ENCODE measurements at places on chromosomes 6 and 20.

DNA sequence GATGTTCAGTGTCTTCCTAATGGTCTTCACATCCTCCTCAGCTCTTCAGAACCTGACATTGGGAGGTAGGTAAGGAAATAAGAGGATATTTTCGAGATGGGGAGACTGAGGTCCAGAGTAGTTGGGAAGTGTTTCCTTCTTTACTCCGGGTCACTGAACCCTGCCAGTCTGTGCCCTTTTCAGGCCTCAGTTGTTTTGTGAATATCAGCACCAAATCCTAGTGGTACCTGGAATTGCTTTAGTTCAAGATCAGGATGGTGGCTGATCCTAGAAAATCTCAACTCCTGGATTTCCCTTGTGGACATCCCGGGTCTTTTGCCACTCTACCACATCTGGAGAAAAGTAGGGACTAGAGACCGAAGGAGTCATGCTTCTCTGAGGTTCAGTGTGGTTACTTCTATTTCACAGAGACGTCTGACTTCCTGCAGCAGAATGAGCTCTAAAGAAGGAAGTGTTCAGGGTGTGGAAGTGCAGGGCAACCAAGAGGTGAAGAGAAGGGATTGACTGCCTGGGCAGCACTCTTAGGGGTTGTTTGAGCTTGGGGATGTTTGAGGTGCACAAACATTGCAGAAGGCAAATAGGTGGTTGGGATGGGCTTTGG lies 995 bp downstream of the STK4 start:
- H3K36me3 ChIP-seq: peaks cover 23% of the 10 kb centered on the region
- peaks cover 75% of the 10 kb centered on the region for H3K4me1 ChIP-seq
- no peaks in the 10 kb centered on the region for H3K27me3 ChIP-seq
- H3K27ac ChIP-seq: peak overlapping the region; percentile 88
- no peak for DNase-seq

GRCh38 chr6:2807342-2808090 lies 34.1 kb downstream of the SERPINB1 start:
- H3K4me1 ChIP-seq: peaks cover 35% of the 10 kb centered on the region
- no peaks in the 10 kb centered on the region for H3K36me3 ChIP-seq
- peaks cover 3% of the 10 kb centered on the region for H3K27me3 ChIP-seq
- H3K4me3 ChIP-seq: no peak overlapping the region

GRCh38 chr20:12928755-12929401 lies 79.9 kb upstream of the SPTLC3 start:
- no peak overlapping the region for H3K27ac ChIP-seq
- H3K4me1 ChIP-seq: peaks cover 6% of the 10 kb centered on the region
- no peak overlapping the region for H3K4me3 ChIP-seq
- H3K36me3 ChIP-seq: no peaks in the 10 kb centered on the region
- peaks cover 7% of the 10 kb centered on the region for H3K27me3 ChIP-seq

DNA sequence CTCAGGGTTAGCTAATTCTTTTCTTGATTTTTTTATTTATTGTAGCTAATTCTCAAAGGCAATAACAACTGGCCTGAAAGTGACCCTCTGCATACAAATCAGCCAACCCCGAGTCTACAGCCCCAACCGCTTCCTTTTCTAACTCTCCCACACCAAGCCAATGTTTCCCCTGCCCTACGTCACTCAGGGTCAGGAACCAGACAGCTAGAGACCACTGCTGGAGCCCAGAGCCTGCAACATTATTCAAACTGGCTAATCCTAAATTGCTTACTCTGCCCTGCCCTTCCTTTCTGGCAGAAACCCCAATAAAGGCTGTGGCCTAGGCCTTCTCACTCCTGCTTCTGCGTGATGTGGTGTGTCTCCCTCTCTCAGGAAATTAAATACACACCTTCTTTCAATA lies 320.7 kb downstream of the CBLN4 start:
- no peak for DNase-seq
- no peaks in the 10 kb centered on the region for H3K36me3 ChIP-seq
- H3K27ac ChIP-seq: no peak overlapping the region
- H3K4me1 ChIP-seq: no peaks in the 10 kb centered on the region
- no peak overlapping the region for H3K4me3 ChIP-seq
- H3K27me3 ChIP-seq: no peaks in the 10 kb centered on the region

DNA sequence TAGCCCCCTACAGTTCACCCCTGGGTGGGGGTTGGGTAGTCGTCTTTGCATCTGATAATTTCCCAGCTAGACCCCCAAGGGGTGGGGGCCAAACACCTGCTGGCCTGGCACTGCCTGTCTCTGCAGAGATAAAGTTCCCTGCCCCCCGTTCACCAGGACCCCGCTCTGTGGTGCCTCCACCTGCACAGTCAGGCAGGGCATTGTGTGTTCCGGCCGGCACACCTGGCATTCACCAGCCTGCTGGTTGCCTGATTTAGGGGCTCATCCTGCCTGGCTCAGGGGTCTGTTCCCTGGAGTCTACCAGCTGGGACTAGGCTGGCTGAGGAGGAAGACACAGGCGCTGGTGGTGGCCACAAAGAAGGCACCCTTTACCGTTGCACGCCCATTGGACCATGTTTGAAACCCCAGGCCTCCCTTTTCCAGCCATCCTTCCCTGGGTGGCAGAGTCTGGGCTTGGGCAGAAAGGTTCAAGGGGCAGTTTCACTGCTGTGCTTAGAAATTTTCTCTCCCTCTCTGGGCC lies 30.8 kb upstream of the SCRT2 start:
- no peak overlapping the region for H3K27ac ChIP-seq
- H3K4me3 ChIP-seq: no peak overlapping the region
- no peaks in the 10 kb centered on the region for H3K36me3 ChIP-seq
- no peak for DNase-seq
- H3K4me1 ChIP-seq: no peaks in the 10 kb centered on the region

DNA sequence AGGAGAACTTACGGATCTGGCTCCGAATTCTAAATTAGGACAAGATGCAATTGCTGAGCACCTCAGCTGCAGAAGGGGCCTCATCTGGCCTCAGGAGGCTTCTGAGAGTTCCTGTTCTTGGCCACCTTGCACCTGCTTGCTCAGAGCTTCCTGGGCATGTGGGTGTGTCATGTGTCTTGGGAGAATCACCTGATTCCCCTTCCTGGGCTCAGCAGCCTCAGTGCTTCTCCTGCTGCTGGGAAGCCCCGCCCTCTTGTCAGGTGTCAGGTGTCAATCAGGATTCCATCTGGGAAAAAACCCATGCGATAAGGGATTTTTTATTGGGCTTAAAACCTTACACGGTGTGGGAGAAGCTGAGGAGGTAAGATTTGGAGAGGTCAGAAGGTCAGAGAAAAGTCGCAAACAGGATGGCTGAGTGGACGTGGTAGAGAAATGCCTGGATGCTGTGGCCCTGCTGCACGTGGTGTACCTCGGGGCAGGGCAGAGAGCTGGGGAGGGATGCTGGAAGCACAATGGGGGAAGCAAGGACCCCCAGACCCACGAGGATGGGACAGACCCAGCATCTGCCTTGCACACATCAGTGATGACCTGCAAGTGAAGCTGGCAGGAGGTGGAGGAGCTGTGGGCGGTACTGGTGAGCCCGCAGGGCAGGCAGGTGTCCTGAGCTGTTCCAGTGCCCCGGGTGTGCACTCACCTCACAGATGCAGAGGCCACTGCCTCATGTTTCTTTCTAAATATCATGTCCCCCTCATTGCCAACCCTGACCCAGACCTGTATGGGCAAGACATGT lies 170.8 kb downstream of the CDH4 start:
- no peak for DNase-seq
- no peak overlapping the region for H3K4me3 ChIP-seq
- H3K36me3 ChIP-seq: no peaks in the 10 kb centered on the region
- H3K27ac ChIP-seq: no peak overlapping the region
- H3K4me1 ChIP-seq: no peaks in the 10 kb centered on the region
- no peaks in the 10 kb centered on the region for H3K27me3 ChIP-seq

GRCh38 chr6:167327391-167327790 lies 2.5 kb downstream of the TTLL2 start:
- no peak overlapping the region for H3K27ac ChIP-seq
- H3K27me3 ChIP-seq: peaks cover 4% of the 10 kb centered on the region
- no peaks in the 10 kb centered on the region for H3K4me1 ChIP-seq
- H3K4me3 ChIP-seq: no peak overlapping the region

DNA sequence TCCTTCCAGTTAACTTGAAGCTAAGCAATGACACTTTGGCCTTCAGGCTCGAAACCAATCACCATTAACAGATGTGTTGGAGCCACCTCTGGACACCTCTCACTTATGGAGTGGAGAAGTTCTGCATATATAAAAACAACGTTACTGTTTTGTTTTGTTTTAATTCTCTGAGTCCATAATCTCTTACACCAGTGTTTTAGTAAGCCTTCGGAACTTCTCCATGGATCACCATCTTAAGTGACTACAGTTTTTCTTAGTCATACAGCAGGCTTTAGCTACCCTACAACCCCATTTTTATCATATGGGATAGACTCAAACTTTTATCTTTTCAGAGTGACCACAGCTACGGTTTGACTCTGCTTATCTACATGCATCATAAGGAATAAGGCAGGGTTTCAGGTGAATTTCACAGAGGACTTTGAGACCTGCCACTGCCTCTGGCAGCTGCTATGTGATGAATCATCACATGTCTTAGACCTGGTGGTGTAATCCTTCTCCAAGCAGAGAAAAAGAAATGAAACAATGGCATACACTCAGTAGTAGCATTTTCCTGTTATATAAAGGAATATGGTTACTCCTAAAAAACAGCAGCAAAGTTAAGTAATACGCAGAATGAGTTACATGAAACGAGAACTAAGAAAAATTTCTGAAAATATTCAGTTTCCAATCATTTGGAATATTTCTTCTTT lies 5.5 kb upstream of the HDDC2 start:
- H3K4me3 ChIP-seq: no peak overlapping the region
- H3K27me3 ChIP-seq: peaks cover 22% of the 10 kb centered on the region
- peaks cover 24% of the 10 kb centered on the region for H3K4me1 ChIP-seq
- H3K36me3 ChIP-seq: peaks cover under 1% of the 10 kb centered on the region

DNA sequence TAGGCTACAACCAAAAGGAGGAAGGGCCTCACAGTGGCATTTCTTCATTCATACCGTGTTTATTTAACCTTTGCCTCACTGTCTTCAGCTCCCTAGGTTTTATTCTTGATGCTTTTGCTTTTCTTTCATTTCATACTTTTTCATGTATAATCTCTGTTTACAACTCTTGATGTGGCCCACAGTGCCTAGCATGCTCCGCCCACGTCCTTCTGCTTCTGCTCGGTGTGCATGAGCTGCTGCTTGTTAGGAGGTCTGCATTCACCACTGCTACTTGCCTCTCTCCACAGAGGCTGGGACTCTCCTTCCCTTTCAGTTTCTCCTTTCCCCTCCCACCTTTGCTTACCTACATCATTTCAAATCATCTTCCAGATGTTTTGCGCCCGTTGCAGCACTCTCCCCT lies 147.6 kb downstream of the EYA4 start:
- H3K27ac ChIP-seq: no peak overlapping the region
- no peaks in the 10 kb centered on the region for H3K4me1 ChIP-seq
- peaks cover 6% of the 10 kb centered on the region for H3K27me3 ChIP-seq

GRCh38 chr6:21831521-21832291 lies 238.2 kb downstream of the SOX4 start:
- H3K4me1 ChIP-seq: peaks cover 21% of the 10 kb centered on the region
- no peaks in the 10 kb centered on the region for H3K27me3 ChIP-seq
- no peaks in the 10 kb centered on the region for H3K36me3 ChIP-seq
- DNase-seq: no peak

DNA sequence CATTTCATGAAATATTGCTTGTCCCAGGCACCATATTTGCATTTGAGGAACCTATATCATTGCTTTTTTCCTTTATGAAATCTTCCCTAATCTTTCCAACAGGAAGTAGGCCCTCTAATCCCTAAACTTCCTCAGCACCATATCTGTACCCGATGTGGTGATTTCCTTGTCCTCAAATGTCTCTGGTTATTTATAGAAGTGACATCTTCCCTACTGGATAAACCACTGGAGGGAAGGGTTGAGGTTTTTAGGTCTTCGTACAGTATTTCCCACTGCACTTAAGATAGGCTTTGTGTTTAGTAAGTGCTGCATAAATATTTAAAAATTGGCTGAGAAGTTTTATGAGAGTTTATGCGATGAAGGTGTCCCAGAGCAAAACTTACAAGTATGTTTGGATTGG lies 54.9 kb upstream of the TMEM170B start:
- no peak overlapping the region for H3K27ac ChIP-seq
- no peaks in the 10 kb centered on the region for H3K4me1 ChIP-seq
- no peak for DNase-seq
- peaks cover under 1% of the 10 kb centered on the region for H3K27me3 ChIP-seq

DNA sequence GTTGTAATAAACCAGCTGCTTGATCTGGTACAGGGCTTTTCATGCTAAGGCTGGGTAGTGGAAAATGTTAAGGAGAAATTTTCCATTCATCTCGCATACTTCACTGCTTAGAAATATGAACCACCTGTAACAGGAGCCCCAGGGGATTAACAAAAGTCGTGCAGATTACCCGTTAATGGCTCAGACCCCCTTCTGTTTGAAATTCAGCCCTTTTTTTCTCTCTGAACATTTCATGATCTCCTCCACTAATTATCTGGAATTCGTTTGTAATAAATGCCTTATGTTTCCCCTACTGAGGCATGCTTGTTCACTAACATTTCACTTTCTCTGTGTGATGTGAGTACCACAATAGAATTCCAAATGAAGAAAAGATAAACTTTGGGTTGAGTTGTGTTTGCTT lies 336.4 kb upstream of the HSF2 start:
- H3K27me3 ChIP-seq: no peaks in the 10 kb centered on the region
- H3K4me1 ChIP-seq: no peaks in the 10 kb centered on the region
- H3K4me3 ChIP-seq: no peak overlapping the region
- H3K36me3 ChIP-seq: no peaks in the 10 kb centered on the region
- H3K27ac ChIP-seq: no peak overlapping the region

GRCh38 chr6:5475779-5476178 lies 214.5 kb downstream of the FARS2 start:
- H3K27ac ChIP-seq: no peak overlapping the region
- no peaks in the 10 kb centered on the region for H3K36me3 ChIP-seq
- DNase-seq: no peak
- no peaks in the 10 kb centered on the region for H3K27me3 ChIP-seq
- no peaks in the 10 kb centered on the region for H3K4me1 ChIP-seq
- no peak overlapping the region for H3K4me3 ChIP-seq

GRCh38 chr6:109260126-109260525 lies 122.1 kb downstream of the CD164 start:
- H3K36me3 ChIP-seq: no peaks in the 10 kb centered on the region
- DNase-seq: no peak

DNA sequence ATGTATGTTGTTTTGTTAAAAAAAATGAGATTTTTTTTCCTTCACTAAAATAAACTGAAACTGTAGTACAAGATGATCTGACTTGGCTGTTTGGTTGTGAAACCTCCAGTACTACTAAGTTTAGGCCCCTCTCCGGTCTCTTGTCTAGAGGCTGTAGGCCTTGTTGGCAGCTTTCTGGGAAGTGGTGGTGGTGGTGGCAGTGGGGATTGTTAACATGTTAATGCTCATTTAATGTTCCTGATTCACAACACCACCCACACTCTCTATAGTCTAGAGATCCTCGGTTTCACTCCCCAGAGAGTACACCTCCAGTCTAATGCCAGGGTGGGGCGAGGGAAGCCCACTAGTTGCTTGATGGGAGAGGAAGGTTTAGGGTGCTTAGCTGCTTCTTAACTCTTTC lies 24.1 kb downstream of the STK4 start:
- H3K36me3 ChIP-seq: peaks cover 50% of the 10 kb centered on the region
- peak overlapping the region; percentile 82 for H3K4me3 ChIP-seq
- peaks cover 71% of the 10 kb centered on the region for H3K4me1 ChIP-seq
- no peaks in the 10 kb centered on the region for H3K27me3 ChIP-seq
- DNase-seq: no peak
- peak overlapping the region; percentile 94 for H3K27ac ChIP-seq

Data from activated T-helper 1 cell treated with anti-CD3 and anti-CD28 coated beads, Interleukin-12 subunit alpha, Interleukin-12 subunit beta, Interleukin-2, Interleukin-4 antibody, amounts not matched to agents 30 ng/mL and 10 ng/mL and 1 ng/mL, durations not matched to agents 14 hours and 24 hours and 36 hours (primary cell).